ENCODE measurements at places on chromosomes 4 and X.
A peak's percentile ranks its signal among the peaks of the same experiment; 100 is the strongest.

- DNase-seq, result no peak
Observed at GRCh38 chrX:130716346-130716745, 186.7 kb downstream of the ENOX2 start.

DNA sequence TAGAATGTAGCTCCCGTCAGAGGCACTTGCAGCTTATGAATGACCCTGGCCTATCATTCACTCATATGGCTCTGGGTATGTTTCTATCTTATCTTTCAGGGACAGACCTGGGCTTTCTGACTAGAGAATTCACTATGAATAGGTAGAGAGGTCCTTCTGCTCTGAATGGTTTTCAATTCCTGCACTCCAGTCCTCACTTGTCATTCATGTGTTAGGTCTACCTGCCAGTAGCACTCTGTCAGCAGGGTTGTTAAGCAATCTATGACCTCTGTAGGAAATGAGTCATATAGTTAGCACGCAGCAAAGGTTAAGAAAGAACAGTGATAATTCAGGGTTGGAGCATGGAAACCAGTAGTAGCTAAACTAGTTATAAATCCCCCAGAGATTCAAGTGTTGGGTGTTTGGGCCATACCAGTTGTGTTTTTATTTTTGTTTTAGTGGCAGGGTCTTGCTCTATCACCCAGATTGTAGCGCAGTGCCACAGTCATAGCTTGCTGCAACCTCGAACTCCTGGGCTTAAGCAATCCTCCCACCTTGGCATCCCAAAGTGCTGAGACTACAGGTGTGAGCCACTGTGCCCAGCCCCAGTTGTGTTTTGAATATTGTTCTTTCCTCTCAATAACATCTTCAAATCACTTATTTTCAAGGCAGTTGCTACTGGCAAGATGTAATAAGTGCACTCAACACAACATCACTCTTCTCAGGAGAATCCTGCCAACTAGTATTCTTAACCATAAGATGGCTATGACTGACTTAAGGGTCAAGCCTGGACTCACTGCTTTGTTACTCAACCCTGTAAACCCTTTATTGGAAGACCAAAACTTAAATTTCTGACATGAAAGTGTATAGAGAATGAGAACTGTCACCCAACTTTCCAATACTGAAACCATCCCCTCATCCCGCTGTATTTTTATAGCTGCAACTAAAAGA, 25.1 kb downstream of the ARL13A start:
- peak; percentile 6 for DNase-seq

DNA sequence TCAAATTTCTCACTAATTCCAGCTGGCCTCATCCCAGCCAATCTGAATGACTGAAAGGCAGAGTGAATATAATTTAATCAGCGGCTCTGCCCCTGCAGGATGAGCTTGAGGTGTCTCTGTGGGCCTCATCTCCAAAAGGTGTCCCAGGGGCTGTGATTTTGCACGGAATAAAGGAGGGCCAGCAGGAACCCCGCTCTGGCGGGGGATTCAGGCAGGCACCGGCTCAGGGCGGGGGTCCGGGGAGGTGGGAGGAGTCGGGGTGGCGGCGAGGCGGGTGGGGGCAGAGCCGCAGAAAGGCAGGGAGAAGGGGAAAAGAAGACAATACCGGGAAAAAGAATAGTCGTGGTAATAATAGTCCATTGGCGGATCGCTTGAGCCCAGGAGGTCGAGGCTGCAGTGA, 16.0 kb upstream of the ERCC6L start:
- no peak for DNase-seq

DNA sequence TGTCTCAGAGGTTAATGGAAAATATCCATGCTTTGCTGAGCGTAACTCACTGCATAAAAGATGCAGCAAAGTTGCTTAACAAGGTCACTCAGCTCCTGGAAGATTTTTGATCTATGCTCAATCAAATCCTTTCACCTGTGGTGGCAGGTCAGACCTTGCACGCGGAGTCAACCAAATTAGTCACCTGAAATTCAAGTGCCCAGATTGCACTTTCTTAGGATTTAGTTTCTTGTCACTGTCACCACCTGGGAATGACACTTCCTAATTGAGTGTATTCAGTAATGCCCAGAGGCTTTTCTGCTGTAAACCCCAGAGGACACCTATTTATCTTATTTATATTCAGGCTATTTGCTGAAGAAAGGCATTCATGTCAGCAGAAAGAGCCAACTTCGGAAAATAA, 215.8 kb upstream of the SMIM31 start:
- DNase-seq, result no peak

DNA sequence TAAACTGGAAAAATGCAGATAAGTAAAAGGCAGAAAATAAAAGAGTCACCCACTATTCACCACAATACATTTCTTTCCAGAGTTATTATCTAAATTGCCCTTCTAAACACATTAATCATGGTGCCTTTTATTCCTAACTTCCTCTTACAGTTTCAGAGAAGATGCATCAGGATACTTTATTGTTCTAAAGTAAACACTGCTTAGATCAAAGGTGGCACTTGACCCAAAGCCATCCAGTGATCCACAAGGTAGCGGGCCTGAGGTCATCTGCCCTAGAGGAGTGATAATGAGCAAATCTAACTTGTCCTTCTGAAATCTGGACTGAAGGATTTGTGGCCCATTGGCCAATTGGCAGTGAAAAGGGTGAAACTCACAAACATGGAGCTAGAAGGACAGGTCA, 12.0 kb upstream of the TMEM154 start:
- no peak for DNase-seq

DNA sequence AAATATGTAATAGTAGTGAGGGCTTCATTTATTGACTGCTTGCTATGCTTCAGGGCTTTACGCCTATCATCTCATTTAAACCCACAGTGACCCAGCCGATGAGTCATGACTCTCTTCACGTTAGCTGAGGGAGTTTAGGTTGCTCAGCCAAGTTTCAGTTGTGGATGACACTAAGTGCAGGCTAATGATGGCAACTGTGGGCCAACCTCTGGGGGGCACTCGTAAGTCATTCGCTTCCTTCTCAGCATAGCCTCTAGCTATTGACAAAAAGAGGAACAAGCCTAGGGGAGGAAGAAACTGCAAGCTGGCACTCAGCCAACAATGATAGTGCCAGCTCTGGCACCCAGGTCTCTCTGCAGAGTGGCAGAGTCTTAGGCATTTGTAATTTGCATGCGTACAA, 325.0 kb downstream of the ARHGAP10 start:
- DNase-seq, result peak; percentile 19

- DNase-seq, result no peak
Observed at GRCh38 chr4:103076747-103077347, at the start of gene SLC9B2. SLC9B2 (minus strand) TSS chr4:103076761; CDS start chr4:103067550, 9,211 bp downstream.

- DNase-seq, result no peak
Observed at GRCh38 chr4:110172972-110173371, 25.4 kb downstream of the ELOVL6 start.

GRCh38 chr4:119329835-119330620, 8.1 kb upstream of the FABP2 start:
- DNase-seq, result no peak

- no peak for DNase-seq
Observed at GRCh38 chr4:121790976-121791375, 10.1 kb upstream of the EXOSC9 start.

DNA sequence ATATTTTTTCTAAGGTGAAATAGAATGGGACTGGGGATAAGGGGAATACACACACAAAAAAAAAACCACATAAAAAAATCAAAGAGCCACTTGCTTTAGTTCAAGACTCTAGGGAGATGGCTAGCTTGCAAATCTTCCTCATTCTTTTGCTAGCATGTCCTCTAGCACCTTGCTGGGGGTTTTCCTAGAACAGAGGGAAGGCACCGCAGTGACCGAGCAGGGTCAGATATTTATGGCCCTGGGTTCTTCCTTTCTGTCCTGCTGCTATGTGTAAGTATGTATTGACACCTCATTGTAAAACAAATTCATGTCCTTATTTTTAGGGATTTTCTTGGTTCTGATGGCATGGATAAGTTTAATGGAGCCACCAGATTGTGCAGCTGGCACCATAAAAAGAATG, 81.2 kb downstream of the SHISA3 start:
- no peak for DNase-seq

DNA sequence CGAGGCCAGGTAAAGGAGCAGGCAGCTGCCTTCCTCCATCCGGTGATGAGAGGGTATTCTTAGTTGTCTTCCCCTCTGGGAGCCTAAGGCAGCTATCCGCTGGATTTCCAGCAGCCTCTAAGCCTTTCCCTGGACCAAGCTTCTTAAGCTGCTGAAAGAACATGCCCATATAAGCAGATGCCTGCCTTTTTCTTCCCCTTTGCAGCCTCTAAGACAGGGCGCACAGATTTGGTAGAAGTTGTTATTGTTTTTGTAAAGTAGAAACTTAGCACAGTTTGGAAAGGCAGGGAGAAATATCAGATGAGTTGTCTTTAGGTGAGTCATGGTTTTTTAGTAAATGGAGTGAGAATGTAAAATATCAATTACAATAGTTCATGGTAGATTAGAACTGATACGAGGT, 210.8 kb downstream of the ARHGAP10 start:
- DNase-seq, result no peak

DNA sequence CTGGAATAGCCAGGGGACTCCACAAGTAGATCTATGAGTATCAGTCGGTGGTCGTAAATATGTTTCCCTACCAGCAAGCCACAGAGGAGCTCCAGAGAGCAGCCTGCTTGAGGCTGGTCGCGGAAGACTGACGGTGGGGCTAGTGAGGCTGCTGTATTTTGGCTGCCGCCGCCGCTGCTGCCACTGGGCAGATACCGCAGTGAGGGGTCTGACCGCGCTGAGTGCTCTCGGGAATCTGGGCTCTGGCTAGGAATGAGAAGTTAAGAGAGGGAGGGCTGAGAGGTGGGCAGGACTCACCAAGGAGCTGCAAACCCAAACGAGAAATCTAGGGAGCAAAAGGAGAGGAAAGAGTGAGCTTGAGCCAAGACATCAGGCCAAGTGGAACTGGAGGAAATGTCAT, at the start of gene EXOC1L:
Gene EXOC1L (plus strand): TSS at position 157 of the 400 bp plus-strand sequence. CDS start 237 bp downstream, at position 394.
- no peak for DNase-seq

GRCh38 chr4:148243837-148244236, 198.4 kb downstream of the NR3C2 start:
- DNase-seq, result no peak

GRCh38 chr4:108774809-108775530, 12.1 kb upstream of the ETNPPL start:
- no peak for DNase-seq

- no peak for DNase-seq
Observed at GRCh38 chr4:138267835-138268234, 25.7 kb upstream of the SLC7A11 start.

DNA sequence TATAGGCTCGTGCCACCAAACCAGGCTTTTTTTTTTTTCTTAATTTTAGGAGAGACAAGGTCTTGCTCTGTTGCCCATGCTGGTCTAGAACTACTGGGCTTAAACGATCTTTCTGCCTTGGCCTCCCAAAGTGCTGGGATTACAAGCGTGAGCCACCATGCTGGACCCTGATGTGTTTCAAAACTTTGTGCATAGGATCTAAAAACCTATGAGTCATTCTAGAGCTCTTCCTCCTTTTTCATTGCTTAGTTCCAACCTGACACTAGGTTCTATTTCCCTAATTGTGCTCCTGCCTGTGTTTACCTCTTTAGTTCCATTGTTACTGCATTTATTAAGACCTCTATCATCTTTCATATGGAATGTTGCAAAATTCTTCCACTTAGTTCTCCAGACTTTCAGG, 57.3 kb downstream of the HPGD start:
- no peak for DNase-seq

- DNase-seq, result no peak
Observed at GRCh38 chr4:123698556-123698955, 302.0 kb downstream of the SPRY1 start.

GRCh38 chr4:26281881-26282280, 38.9 kb upstream of the RBPJ start:
- DNase-seq, result no peak

DNA sequence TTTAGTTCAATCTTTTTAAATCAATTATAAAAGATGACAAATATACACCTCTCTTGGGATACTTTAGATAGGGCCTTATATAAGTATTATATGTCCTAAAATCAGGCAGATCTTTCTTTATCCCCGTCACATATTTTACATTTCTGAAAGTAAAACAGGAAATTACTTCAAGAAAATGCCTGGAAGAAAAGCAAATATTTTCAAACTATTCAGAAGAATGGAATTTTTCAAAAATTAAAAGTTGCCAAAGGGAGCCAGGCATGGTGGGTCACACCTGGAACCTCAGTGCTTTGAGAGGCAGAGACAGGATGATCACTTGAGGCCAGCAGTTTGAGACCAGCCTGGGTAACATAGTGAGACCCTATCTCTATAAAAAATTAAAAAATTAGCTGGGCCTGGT, 34.4 kb downstream of the MGARP start:
- no peak for DNase-seq

DNA sequence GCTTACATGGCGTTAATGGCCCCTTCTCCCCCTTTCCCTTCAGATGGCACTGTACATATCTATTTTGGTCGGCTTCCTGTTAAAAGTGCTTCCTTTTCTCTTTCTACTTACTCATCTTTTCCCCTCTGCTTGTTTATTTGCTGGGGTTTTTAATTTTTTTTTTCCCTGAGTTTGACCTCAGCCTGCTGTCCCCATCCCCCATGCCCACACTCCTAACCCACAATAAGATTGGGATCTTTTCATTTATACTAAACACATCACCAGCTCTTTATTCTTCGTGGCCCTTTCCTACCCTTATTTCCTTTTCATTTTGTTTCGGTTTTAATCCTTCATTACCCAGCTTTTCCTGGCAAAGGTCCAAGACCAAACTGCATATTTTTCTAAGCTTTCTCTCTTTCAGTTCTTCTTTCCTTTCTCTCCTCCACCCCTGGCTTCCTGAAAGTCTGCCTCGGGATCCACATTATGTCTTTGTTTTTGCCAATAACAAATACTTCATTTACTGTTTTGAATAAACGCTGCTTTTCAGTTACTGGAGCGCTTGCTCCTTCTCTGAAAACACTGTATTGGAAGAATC, 152.0 kb upstream of the USP9X start:
- no peak for DNase-seq

DNA sequence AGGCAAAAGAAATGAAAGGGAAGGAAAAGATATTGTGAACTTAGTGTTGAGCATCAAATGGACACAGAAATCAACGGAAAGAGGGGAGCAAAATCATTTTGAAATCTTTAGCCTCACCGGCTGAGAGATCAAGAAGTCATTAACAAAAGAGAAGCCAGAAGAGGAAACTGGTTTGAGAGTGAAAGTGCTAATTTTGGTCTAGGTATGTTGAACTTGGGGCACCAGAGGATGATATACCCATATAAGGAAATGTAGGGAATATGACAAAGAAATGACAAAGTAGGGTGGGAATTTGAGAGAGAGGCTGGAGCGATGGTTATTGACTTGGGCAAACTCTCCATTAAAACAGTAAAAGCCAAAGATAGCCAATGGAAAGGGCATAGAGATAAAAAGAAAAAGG, 183.4 kb upstream of the ATOH1 start:
- DNase-seq, result no peak

GRCh38 chrX:13646154-13646549, 6.8 kb upstream of the TCEANC start:
- DNase-seq, result peak; percentile 53

DNA sequence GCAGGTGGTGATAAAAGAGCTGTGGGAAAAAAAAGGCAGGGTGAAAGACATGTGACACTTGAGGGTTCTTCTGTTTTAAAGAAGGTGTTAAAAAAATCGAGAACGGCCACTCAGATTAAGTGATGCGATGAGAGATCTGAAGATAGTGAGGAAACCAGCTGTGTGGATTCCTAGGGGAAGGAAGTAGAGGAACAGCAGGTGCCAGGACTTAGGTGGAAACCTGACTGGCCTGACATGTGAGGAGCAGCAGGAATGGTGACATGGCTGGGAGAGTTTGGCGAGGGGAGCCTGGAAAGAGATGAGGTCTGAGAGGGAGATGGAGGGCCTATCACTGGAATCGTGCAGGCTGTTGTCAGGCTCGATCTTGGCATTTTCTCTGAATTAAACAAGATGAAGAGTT, 55.5 kb downstream of the BMPR1B start:
- no peak for DNase-seq
